Substantia nigra (tissue), 51 donors: ENCODE measurements at places on chromosomes 1 and 21.

DNA sequence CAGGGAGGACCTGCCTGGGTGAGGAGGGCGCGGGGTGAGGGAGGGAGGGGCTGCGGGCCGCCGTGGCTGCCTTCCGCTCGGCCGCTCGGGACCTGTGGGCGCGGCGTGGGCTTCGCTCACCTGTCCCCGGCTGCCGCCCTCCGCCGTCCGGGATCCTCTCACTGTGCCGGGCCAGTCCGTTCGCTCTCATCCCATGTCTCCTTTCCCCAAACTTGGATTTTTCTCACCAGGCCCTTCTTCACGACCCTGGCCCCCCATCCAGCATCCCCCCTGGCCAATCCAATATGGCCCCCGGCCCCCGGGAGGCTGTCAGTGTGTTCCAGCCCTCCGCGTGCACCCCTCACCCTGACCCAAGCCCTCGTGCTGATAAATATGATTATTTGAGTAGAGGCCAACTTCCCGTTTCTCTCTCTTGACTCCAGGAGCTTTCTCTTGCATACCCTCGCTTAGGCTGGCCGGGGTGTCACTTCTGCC, 362 bp downstream of the ZBTB48 start:
- DNase-seq: no peak

DNA sequence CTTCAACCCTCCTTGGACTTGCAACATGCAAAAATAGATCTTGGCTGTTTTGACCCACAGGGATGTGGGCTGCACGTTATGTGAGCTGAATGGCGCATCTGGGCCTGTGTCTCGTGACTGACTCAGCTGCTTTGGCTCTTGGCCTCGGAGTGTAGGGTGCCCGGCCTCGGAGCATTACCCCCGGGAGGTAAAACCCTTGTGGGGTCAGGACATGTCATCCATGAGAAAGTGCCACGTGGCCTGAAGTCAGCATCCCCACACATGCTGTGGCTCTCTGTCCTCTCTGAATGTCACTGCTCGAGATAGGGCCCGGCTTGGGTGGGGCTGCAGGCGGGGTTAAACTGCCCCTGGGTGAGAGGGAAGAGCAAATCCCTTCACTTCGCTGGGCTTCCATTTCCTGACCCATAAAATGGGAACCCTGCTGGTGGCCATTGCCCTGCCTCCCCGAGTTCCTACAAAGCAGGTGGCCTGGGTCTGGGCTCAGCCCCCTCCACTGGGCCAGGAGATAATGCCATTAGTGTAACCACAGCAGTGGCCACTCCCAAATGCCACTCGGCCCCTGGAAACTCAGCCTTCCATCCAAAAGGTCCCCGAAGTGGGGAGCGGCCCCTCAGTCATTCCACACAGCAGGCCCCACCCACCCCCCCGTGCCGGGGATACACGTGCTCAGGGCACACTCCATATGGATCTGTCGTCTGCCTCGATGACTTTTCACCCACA, 22.8 kb upstream of the TSPEAR start:
- DNase-seq: no peak

DNA sequence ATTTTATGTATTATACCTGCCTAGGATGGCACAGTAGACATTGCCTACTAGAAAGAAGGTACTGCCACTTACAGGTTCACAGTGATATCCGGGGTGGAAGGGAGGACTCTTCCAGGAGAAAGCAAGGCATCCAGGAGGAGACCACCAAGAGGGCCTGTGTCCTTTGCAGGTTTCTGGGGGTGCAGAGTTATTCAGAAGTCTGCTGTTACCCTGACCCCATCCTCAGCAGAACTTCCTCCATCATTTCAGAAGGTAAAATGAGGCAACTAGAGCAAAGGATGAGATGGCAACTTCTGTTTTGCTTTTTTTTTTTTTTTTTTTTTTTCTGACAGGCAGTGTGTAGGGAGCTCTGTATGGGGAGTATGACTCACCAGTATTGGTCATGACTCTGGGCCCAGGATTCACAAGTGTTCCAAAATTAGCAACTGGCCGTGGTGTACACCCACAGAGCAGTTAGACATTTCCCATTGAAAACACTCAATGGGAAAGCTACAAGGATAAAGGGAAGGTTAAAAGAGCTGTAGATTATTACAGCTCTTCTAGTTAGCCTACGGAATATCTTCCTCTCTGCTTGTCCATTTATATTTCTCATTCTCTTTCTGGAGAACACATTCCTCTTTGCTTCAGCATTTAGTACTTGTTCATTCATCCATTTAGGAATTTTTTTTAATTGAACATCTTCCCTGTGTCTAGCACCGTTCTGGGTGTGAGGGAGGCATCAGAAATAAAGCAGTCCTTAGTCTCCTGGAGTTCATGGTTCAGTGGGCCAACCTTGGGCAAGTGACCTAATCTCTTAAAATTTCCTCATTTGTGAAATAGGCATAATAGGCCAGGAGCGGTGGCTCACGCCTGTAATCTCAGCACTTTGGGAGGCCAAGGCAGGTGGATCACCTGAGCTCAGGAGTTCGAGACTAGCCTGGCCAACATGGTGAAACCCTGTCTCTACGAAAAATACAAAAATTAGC, 50.5 kb upstream of the PPP2R5A start:
- no peak for DNase-seq

GRCh38 chr1:89523572-89524368, 859 bp upstream of the LRRC8B start:
- DNase-seq: no peak
